Astrocyte of the hippocampus (primary cell): ENCODE measurements at places on chromosomes 3 and 15.

DNA sequence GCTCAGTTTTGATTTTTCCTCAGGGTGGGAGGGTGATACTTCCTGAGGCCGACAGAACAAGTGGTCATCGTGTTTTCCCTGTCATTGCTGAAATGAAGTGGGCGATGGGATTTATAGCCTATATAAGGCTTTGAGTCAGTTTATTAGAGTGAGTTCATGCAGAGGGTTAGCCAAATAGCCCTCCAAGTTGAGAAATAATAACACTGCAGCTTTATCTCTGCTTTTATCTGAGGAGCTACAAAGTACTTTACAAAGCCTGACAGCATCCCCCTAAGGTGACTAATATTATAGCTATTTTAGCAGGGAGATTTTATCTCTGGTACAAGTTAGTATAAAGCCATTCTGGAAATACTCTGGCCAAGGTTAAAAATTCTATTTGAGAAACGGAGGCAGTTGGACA lies 389.6 kb downstream of the MFSD1 start:
- peak; percentile 57 for DNase-seq

GRCh38 chr15:30953731-30954378 lies 37.6 kb downstream of the MTMR10 start:
- peak; percentile 57 for DNase-seq

DNA sequence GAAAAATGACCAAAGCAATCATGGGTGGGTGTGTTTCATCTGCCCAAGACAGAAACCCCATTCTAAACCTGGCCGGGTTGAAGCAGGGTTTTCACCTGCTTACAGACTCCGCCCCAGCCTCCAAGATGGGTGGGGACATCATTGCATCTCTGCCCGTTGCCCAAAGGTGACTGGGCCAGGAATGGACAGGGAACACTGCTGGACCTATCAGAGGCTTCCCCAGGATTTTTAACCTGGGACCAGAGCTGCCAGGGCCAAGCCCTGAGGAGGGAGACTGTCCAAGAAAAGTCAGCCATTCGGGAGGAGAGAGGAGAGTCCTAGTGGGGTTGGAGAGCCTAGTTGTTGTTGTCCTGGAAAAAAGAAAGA lies 109.7 kb upstream of the ALDH1A3 start:
- no peak for DNase-seq

- no peak for DNase-seq
Measured at GRCh38 chr3:112132975-112133448, at the start of gene GCSAM. Gene GCSAM, minus strand, starts transcription at chr3:112133248. Its CDS starts 128 bp downstream, at chr3:112133120.

- DNase-seq = no peak
Measured at GRCh38 chr15:99987701-99988100, 254.5 kb upstream of the LYSMD4 start.

GRCh38 chr15:70066447-70066846 lies 31.3 kb downstream of the TLE3 start:
- no peak for DNase-seq

GRCh38 chr15:60529332-60529731 lies 50.4 kb upstream of the ICE2 start:
- DNase-seq = no peak

DNA sequence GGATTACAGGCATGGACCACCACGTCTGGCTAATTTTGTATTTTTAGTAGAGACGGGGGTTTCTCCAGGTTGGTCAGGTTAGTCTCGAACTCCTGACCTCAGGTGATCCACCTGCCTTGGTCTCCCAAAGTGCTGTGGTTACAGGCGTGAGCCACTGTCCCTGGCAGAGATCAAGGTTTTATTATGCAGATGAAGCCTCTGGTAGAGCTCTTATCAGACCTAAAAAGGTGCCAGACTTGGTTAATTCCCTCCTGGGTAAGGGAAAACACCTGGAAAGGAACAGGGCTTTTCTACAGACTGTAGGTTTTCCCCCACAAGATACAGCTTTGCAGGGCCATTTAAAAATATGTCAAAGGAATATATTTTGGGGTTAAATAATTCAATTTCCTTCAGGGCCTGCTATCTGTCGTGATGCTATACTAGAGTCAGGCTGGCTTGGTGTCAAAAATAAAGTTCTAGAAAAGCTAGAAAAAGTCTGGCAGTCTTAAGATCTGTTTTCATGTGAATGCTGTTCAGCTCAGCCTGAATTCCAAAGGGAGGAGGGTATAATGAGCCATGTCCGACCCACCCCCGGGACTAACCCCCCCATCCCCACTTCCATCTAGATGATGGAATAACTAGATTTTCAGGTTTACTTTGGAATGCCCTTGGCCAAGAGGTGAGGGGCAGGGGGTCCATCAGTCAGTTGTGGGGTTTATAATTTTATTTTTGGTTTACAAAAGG lies 1.9 kb upstream of the BLOC1S6 start:
- DNase-seq = no peak

DNA sequence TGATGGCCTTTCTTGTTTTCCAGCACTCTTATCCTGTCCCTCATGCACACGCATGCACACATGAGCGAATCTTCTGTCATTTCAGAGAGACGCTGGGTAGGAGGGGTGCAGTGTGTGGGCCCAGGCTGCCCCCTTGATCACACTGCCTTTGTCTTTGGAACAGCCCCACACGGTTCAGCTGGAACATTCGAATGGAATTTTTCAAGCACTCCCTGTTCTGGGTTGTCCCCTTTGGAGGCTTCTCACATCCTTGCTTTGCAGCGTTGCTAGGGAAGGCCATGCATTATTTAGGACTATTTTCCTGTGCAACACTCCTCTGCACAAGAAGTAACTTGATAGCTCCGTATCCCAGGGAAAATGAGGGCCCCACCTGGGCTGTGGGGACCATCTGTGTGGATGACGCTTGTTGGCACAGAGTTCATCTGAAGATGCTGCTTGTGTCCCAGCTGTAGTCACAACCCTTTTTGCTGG lies 78.4 kb downstream of the SPSB4 start:
- DNase-seq = no peak

DNA sequence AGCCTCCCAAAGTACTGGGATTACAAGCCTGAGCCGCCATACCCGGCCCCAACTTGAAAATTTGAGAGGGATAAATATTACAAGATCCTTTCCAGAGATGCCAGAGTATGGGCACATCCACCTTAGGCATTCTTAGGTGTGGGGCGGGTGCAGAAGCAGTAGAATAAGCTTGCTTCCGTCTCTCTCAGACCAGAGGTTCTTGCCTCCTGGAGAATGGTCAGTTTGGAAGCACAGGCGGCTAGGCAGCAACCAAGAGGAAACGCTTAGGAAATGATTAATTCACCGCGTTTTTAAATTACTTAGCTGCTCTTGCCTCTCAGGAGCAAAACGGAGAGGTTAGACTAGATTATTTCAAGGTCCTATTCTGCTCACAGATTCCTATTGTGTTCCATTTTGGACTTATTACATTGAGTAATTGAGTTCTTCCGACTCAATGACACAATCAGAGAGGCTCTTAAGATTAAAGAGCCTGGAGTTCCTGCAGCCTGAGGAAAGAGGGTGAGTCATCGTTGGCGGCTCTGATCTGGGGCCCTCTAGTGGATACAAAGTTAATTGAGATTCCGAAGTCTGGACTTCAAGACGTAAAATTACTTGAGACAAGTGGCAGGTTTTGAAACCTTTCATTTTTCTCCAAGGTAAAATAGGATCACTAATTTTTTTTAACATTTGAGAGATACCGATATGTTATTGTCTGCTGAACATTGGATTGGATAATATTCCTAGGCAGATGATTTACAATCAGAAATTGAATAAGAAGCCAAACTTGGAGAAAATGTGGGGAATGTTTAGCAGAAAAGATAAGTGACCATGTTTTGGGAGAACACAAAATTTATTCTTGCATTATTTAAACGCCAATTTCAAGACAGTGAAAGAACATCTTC lies 5.8 kb upstream of the TOPAZ1 start:
- DNase-seq = peak; percentile 91

DNA sequence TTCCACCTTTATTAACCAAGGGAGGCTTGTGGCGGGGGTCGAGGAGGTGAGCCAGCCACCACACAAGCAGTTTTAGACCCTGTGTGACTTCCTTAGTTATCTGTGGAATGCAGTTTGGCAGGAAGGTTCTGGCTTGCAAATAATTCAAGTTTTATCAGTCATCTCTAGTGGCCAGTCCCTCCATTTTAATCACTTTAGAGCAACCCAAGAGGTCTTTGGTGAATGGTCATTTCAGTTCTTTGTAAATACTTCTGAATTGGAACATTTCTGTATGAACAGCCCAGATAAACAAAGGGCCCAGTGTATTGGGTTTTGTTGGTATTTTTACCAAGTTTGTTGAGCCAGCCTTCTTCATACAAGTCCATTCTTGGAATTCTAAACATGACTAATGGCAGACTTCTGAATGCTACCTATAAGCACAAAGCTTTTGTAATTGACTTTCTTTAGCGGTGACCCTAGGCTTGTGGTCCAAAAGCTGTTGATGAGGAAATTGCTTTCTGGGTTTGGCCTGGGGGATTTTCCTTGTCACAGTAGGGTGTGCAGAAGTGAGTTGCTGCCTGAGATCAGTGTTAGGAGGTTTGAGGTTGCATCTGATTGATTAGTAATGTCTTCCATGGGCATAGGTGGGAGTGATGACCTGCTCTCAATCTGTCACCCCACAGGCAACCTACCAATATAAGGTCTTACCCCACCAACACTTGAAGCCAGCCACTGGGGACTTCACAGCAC lies 193.3 kb upstream of the TOPAZ1 start:
- DNase-seq = peak; percentile 92

DNA sequence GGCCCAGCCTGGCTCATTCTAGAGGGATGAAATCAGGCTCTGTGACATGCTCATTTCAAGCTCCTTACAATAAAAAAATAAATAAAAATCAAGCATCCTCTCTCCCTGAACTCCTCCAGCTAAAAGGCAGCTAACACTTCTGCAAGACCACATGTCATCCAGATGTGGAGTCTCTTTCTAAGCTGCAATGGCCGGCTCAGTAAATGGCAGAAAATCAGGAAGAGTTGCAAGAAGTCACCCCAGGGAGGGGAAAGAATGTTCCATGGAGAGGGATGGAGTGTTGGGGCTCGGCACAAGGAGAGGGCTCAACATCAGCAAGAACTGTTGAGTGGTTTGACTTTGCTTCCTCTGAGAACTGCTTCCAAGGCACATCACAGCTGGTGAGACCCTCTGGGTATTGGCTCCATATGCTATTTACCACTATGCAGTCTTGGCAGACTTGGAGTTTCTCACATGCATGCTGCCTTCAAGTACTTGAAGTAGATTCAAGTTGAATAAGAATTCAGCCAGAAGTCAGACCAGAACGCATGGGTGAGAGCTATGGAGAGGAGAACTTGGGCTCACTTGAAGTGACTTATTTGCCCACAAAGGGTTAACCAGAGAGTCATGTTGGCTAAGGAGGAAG lies 689.0 kb downstream of the NTRK3 start:
- DNase-seq = no peak

GRCh38 chr3:35505181-35505580 lies 134.1 kb upstream of the ARPP21 start:
- DNase-seq = no peak

GRCh38 chr3:58874248-58874741 lies 175.5 kb downstream of the CFAP20DC start:
- peak; percentile 5 for DNase-seq

- no peak for DNase-seq
Measured at GRCh38 chr3:55172913-55173312, 245.1 kb upstream of the LRTM1 start.

GRCh38 chr3:56758539-56758981 lies 43.2 kb downstream of the ARHGEF3 start:
- DNase-seq = peak; percentile 83

- peak; percentile 44 for DNase-seq
Measured at GRCh38 chr15:101070502-101071273, 151.5 kb downstream of the LRRK1 start.

- DNase-seq = no peak
Measured at GRCh38 chr3:123667784-123668183, 82.9 kb upstream of the HACD2 start.

DNA sequence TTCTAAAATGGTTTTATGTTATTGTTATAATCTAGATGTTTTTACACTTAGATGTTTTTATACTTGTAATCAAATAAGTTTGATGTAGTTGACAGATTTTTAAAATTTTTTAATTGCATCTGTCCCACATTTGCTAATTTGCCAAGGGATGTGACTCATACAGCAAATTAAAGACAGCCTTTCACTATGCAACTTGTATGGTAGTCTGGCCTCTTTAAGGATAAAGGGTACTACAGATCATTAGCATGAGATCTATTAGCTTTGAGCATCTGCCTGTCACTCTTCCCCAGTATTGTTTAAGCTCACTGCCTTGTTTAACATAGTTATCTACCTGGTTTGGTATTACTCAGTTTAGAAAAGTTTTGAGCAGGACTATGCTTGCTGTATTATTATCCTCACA lies 83.0 kb downstream of the NPTN start:
- DNase-seq = no peak

GRCh38 chr3:123799544-123800361 lies 84.4 kb downstream of the MYLK start:
- DNase-seq = peak; percentile 84

GRCh38 chr3:122391681-122392446 lies 7.9 kb downstream of the FAM162A start:
- no peak for DNase-seq

DNA sequence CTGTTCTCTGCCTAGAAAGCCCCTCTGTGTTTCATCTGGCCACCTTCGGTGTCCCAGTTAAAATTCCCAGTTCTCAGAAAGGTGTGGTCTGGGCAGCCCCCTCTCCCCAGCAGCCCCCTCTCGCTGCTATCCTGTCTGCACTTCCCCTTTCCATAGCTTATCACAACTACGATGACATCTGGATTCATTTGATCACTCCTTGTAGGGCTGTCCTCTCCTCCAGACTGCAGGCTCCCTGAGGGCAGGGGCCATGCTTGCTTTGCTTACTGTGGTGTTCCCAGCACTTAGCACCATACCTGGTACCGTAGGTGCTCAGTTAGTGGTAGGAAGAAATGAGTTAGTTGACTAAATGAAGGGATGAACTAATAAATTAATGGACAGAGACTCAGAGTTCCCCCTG lies 26.3 kb upstream of the GOLGA6C start:
- DNase-seq = no peak

- DNase-seq = no peak
Measured at GRCh38 chr15:101337976-101338375, 42.9 kb upstream of the SNRPA1 start.

- DNase-seq = peak; percentile 90
Measured at GRCh38 chr15:73924171-73924921, 1.9 kb upstream of the LOXL1 start.

- DNase-seq = peak; percentile 20
Measured at GRCh38 chr3:192564611-192565010, 162.7 kb downstream of the FGF12 start.

DNA sequence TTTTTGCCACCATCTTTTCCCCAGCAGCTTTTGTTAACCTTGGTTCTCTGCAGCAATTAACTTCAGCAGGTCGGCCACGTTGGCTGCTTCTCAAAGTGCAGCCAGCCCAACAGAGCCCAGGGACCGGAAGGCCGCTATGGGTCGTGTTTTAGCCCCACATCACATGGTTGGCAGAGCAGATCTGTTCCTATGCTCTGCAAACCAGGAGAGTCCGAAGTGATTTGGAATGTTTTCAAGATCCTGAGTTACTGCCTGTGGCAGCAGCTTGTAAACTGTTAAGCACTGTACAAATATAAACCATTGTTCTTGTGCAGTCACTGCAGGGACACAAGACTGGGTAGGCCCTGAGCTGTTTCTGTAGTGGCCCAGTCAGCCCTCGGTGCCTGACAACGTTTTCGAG lies 69.6 kb upstream of the MYZAP start:
- DNase-seq = peak; percentile 62
